Activated T-helper 1 cell treated with anti-CD3 and anti-CD28 coated beads, Interleukin-12 subunit alpha, Interleukin-12 subunit beta, Interleukin-2, Interleukin-4 antibody, amounts not matched to agents 30 ng/mL and 10 ng/mL and 1 ng/mL, durations not matched to agents 14 hours and 24 hours and 36 hours (primary cell): ENCODE measurements at places on chromosomes 4 and X. TPM values are rescaled to one million over a fixed set of nuclear protein-coding genes. Genes with fewer than 3 reads are reported as not detected.

DNA sequence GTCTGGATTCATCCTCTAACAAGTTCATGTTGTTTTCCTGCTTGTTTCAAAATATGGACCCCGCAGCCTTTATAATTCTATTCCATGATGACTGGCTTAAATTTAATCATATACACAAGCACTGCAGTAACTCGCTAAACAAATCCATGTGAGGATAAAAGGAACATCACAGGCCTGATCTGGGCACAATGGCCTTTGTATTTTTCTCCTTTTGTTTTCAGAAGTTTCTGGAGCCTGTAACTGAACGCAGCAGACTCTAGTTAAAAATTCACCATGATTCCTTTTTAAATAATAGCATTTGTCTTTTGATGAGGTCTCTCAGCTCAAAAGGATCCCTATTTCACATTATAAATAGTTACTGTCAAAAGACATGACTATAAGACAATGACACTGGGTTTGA is 30.2 kb upstream of the TMEM184C start:
- no peak for DNase-seq

DNA sequence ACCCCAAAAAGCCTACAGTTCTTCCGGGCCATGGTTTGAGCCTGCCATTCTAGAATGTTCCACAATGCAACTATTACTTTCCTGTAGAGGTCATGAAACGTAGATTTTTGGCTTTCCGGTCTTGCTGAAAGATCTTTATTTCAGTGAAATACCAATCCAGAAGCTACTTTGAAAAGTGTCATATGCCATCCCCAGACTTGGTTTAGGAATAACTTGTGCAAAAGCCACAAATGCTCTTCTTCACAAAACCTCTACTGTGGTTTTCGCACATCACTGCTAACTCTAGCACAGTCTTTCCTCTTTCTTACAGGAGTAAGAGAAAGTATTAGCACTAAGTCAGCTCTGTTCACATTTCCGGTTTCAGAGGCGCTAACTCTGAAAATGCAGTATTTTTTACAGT is 12.7 kb upstream of the CD40LG start:
- DNase-seq = no peak

GRCh38 chr4:8666581-8666980 is 74.0 kb downstream of the CPZ start:
- DNase-seq = no peak

The CCNG2 gene
- 7.8 and 8.3 TPM in 2 replicates for total RNA-seq
